ENCODE measurements at places on chromosomes 3 and 15.

GRCh38 chr15:74525945-74526344, 15.1 kb upstream of the ARID3B start:
- DNase-seq, result no peak

DNA sequence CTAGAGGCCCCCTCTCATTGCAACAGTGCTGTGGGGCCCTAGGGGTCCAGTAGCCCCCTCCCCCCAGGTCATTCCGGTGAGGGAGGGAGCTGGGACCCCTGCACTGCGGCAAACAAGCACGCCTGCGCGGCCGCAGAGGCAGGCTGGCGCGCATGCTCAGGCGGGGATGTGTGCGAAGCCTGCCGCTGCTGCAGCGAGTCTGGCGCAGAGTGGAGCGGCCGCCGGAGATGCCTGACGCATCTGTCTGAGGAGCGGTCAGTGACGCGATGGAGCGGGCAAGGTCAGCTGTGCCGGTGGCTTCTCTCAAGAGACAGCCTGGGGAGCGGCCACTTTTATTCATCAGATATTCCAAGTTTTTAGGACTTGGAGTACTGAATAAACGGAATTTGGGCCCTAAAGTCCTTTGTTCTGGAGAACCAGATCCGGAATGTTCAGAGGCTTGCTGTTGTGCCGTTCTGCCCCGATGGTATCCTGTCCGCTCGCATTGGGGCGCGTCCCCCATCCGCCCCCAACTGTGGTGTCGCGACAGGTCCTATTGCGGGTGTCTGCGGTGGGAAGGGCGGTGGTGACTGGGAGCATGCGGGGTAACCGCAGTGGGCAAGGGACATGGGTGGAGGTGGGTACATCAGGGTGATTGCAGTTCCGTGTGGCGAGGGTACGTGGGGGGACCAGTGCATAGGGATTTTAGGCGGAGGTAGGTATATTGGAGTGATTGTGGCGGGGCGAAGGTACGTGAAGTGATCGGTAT, at the start of the genes SNRPN and SNURF:
Gene SNRPN (plus strand): TSS at position 205 of the 748 bp plus-strand sequence. CDS start 19,467 bp downstream, outside the sequence.
Gene SNURF (plus strand): TSS at position 205 of the 748 bp plus-strand sequence. CDS start 62 bp downstream, at position 267.
- DNase-seq, result no peak

DNA sequence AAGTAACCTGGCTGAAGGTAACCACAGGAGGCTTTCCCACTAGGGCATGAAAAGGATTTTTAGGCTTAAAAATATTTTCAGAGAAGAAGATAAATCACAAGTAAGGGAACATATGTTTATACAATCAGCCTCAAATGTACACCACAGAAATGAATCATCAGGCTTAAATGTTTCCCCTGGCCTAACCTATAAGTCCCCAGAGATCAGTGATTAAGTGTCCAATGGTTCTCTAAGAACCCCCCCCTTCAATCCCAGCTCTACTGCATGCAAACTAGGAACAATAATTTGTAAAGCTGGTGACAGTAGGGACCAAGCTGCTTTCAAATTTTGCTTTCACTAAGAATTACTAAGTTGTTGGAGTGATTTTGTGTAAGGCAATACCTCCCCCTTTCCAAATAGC, 431.6 kb upstream of the LMCD1 start:
- DNase-seq, result no peak

DNA sequence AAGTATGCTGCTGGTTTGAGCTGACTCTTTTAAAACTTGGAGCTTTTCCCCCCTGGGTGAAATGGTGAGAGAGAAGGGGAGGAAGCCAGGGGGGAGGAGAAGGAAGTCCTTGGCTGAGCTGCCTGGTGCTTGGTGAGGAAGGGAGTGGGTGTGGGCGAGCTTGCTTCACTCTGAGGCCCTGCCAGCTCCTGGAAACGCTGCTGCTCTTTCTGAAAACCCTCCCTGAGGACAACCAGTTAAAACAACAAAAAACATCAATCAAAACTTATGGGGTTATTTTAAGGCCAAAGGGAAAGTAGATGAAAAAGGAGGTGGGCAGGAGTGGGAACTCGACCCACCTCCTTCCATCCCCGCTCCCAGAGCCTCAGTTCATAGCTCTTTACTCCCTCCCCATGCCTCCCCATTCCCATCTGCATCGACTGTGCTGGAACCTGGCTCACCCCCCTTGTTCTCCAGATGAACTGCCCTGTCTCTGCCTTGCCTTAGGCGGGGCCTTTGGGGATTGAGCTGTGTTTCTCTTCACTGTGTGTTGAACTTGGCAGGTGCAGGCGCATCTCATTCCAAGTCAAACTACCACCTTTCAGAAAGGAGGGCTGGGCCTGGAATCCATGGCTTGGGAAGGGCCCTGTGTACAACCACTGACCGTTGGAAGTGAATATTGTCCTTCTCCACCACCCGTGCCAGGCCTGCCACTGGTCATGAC, 166.1 kb downstream of the ZNF621 start:
- DNase-seq, result no peak

DNA sequence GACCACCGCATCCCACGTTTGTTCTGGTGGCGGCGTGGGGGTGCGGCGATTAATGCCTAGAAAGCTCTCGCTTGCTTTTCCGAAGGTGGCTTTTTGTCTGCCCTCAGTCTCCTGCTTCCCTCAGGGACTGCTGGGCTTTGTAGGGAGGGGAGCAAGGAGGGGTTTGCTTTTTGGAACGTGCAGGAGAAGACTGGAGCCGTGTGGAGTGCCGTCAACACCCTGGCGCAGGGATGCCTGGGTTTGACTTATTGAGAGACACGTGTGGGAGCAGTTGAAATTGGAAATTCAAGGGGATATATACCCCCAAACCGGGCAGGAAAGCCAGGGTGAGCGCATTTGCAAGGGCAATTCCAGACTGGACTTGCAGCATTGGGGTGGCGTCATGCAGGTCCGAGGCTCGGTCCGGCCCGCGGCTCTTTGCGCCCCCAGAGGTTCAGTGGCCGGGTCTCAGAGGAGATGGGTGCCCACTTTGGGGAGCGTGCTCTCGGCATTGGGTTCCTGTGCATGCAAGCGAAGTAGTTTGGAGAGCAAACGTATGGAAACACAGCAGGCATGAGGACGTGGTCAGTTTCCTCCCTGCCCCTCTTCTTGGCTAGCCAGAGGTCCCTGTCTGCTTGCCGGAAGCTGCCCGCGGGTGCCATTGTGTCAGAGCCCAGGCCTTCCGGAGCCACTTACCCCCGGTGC, 2.1 kb downstream of the EPHB1 start:
- no peak for DNase-seq

GRCh38 chr15:57321485-57321884, 54.8 kb upstream of the CGNL1 start:
- DNase-seq, result no peak

DNA sequence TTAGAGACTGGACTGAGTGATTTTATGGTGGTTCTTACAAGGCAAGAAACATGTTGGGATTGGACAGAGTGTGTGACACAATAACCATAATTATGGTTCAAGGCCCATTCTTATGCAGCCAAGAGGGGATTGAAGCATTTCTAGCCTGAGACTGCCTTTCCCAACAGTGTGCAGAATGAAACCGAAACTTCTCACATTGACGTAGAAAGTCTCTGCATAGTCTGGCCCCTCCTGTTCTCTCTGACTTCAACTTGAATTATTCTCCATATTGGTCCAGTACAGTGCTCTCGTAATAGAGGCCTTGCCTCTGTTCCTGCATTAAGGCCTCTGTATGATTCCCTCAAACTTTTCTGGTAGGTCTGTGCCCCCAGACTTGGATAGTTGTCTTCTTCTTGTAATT, 138.3 kb downstream of the DIPK2A start:
- no peak for DNase-seq

DNA sequence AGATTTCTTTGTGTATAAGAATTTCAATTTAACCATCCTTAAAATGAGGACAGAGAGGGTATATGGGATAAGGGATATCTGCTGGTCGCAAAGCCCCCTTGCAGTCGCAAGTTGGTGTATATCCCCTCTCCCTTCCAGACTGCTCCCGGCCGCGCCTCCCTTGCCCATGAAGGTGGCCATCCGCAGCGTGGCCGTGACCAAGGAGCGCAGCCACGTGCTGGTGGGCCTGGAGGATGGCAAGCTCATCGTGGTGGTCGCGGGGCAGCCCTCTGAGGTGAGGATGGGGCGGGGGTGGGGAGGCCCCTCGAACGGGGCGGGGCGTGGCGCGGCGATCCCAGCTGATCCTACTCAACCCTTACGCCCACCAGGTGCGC, 29.4 kb downstream of the NBEAL2 start:
- DNase-seq, result no peak

DNA sequence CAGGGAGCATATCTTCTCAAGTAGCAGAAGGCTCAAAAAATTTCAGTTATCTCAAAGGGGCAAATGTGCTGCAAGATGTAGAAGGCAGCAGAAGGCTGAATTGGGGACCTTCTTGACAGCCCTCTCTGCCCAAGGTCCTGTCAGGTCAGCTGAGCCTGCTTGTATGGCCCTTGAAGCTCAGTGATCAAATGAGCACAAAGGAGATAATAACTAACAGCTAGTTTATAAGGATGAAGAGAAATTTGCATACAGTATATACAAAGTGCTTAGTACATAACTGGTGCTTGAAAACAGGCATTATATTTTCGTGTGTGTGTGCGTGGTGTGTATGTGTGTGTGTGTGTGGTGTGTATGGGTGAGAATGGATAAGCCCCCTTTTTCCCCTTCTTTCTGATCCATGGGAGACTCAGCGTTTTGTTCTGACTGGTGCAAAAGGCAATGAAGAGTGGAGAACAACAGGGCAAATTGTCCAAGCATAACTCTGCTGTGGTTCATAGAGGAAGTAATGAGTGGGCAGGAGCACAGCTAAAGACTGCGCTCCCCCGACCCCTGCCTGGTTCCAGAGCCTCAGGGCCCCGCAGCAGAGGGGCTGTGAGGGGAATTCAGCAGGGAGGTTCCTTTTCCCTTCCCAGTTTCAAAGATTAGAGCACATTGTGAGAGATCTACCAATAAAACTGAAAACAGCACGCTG, 356.8 kb upstream of the NR2F2 start:
- DNase-seq, result no peak

DNA sequence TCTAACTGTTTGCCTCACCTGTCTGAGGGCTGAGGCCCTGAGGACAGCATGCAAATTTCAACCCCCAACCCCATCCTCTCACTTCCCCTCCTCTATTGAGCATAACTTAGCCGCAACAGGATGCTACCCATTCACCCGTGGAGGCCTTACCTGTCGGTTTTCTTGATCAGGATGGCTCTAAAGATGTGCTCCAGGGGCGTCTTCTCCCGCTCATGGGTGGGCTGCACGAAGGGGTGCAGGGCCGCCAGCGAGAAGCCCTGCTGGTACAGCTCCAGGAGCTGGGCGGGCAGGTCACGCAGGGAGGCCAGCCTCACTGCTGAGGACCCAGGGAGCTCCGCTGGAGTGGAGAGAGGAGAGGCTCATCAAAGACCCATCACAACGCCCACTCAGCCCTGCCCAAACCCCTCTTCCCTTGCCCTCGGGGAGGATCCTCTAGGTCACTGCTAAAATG, 79.8 kb downstream of the RFTN1 start:
- no peak for DNase-seq

GRCh38 chr15:69075440-69075839, 60.9 kb downstream of the NOX5 start:
- DNase-seq, result no peak

DNA sequence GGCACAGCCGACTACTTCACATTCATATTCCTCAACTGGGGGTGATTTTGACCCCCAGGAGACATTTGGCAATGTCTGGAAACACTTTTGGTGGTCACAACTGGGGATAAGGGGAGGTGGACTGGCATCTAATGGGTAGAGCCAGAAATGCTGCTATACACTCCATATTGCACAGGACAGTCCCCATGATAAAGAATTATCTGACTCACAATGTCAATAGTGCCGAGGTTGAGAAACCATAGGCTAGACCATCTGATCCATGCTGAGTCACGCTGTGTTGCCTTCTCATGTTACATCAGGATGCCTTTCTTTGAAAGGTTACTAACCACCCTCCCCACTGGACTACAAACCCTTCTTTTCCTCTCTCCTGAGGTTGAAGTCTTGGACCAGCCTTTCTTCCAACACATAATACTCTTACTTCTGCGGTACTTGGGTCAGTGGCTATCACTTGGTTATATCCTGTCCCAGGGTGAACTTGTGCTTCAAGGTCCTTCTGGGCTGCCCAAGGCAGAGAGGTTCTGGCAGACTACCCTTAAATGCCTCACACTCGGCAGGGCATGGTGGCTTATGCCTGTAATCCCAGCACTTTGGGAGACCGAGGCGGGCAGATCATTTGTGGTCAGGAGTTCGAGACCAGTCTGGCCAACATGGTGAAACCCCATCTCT, 68.8 kb downstream of the CTNNB1 start:
- no peak for DNase-seq

DNA sequence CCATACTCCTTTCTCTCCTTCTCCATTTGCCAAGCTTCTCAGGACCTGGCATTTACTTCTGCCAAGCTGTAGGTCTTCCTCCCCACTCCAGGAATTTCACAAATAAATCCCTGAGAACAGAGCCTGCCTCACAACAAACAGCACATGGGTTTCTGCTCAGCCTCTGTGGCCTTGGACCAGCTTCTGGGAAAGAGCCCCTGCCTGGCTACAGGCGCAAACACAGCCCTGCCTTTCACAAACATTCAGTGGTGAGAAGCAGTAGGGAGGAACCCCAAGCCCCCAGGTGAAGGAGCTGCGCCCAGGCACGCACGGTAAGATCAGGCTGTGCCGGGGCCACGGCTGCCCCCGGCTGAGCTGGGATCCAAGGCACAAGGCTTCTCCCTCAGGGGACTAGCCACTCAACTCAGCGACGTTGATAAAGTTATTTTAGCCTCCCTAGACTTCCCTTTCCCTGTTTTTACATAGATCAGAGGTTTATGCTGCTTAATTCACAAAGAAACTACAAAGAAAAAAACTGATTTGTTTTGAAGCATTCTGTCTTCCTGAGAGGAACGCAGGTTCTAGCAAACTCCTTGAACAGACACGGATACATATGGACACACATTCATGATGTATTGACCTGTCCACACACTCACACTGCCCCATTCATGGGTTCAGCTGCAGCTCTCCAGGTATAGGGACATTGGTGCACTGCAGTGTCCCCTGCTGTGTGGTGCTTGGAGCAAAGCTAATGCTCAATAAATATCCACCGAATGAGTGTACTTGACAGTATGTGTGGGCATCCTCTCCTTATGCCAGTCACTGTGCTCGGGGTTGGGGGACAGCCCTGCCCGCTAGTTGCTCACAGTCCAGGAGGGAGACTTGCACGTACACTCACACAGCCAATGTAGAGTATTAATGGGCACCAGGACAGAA, 25.4 kb downstream of the HES1 start:
- no peak for DNase-seq

DNA sequence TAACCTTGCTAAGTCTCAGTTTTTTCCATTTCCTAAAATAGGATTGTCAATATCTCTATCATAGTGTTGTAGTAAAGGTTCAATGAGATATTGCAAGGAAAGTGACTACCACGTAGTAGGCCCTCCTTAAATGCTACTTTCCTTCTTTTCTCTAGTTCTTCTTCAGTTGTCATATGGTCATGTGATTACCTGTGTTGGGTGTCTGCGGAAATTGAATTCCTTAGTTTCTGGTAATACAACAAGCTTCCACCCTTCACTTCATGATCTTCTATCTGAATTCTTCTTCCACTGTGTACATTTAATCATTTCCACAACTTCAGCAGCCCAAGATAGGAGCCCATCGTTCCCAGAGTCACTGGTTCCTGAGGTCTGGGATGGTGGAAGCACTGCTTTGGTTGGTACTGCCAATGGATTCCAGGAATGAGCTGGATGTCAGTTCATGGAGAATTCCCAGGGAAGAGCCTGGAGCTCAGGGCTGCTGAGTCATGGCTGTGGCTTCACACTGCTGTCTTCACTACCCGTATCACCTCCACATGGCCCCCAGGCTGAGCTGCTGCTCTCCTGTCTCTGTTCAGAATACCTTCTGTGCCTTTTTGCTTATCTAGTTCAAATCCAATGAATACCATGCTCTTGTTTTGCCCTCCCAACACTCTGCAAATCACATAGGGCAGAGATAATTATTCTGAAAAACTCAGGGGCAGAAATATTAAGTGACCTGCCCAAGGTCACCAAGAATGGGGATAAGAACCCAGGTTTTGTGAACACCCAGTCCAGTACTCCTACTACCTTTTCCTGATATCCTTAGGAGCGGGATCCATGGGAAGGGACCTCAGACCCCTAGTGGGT, 98.6 kb downstream of the RPL39L start:
- no peak for DNase-seq

Data from SIG-M5 (cell line).